Breast epithelium (tissue), 4 donors: ENCODE measurements at places on chromosomes 3 and 15. TPM values are rescaled to one million over a fixed set of nuclear protein-coding genes. Genes with fewer than 3 reads are reported as not detected.

GRCh38 chr15:89556413-89557262 is 18.6 kb upstream of the TICRR start:
- peak; percentile 24 for DNase-seq

GRCh38 chr15:25208735-25209134 is 230.1 kb downstream of the UBE3A start:
- no peak for DNase-seq

DNA sequence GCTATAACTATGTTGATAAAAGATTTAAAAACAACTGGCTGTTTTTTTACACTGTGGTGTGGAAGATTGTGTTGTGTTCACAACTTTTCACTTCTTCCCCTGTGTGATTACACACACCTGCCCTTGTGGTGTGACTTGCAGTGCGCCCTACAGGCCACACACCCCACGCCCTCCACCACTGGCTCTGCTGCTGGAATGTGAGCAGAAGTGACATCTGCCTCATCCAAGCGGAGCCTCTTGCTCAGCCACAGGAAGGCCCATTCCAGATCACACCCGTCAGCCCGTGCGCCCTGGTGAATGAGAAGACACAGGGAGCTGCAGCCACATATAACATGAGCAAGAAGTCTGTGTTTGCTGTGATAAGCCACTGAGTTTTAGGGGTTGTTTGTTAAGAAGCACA is 7.0 kb downstream of the CCR2 start:
- no peak for DNase-seq

DNA sequence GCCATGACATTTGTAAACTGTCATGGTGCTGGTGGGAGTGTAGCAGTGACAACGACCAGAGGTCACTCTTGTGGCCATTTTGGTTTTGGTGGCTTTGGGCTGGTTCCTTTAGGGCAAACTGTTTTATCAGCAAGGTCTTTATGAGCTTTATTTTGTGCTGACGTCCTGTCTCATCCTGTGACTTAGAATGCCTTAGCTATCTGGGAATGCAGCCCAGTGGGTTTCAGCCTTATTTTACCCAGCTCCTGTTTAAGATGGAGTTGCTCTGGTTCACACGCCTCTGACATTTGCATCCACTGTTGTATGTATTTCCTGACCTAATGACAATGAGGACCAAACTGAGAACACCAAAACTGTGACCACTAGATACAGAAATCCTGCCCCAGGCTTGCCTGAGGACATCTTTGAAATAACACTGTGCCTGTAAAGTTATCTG is 37.6 kb downstream of the RAB8B start:
- DNase-seq, result no peak

DNA sequence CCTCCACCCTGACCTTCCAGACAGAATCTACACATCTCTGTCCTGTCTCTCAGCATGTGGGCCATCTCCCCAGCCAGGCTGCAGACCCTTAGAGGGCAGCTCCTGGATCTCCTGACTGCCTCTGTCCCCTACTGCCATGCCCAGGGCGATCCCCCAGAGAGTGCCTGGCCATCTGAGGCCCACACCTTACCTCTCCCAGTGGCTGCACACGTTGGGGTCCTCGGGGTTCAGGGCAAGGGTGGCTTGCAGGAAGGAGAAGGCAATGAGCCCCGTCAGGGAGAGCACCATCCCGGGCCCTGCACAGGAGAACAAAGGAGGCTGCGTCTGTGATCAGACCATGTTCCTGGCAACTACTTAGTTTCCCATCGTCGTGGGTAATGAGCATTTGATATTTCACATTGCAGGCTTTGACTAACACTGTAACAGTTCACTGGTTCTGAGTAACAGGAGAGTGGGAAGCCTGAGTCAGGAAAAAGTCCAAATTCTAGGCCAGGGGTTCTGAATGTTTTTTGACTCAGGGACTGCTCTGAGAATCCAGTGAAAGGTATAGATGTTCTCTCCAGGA is 125.4 kb downstream of the MEGF11 start:
- DNase-seq, result no peak

DNA sequence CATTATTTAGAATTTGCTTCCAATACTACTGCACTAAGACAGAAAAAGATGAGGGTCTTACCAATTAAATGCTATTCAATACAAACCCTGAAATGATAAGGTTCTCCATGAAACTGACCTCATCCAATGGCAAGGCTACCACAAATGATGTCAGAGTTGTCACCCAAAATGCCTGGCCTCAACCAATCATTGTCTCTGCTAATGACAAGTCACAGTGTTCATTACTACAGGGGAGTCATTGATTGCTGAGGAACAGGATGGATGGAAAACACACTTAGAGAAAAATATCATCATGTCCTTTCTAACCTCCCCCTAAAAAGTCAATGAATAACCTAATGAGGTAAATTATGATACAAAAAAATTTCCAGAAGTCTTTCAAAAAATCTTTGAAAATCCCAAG is 91.0 kb downstream of the FOXP1 start:
- DNase-seq, result no peak

DNA sequence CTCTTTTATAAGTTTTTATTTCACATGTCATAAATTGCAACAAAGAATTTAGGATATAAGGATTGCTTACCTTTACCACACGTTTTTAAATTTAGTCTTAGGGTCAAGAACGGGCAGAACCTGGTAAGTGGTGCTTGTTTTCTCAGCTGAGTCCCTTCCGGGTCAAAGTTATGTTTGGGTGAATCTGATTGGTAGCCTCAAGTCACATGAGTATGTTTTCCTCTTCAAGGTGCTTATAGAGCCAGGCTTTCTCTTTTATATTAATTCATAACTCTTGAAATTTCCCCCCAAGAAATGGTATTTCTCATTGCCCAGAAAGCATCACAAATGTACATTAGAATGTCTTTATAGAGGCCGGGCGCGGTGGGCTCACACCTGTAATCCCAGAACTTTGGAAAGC is 415.7 kb upstream of the ROBO2 start:
- DNase-seq, result no peak

- DNase-seq, result no peak
Observed at GRCh38 chr3:125161607-125162219, 50.8 kb downstream of the SLC12A8 start.

The CYP8B1 gene
- not detected for total RNA-seq

GRCh38 chr3:9916346-9916733 is 558 bp upstream of the IL17RC start:
- no peak for DNase-seq

DNA sequence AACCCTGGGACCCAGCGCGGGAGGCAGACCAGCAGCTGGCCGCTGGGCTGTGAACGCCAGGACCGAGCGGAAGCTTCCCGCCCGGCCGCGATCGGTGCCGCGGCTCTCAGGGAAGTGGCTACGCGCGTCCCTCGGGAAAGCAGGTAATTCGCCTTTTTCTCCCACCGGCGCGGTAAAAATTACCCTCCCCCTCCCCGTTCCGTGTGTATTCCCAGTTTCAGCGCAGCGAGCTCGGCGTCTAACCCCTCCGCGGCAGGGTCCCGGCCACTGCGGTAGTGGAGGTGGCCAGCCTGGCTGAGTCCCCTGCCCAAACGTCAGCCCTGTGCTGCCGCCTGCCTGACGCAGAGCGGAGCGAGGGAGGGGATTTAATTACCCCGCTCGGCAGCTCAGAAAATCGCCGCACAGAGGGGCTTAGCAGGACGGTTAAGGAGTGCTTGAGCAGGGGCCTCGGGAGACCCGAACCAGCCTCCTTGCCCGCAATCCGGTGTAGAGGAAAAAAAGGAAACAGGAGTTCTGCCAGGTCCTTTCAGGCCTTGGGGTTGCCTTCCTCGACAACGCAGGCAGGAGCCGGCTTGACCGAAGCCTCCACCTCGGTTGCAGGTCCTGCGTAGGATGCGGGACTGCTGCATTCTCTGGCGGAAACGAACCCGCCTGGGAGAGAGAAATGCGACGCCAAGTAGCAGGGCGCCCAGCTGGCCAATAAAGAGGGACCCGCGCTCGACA is 2.9 kb downstream of the GATA2 start:
- DNase-seq, result no peak
